ENCODE measurements at places on chromosomes 13 and 19. TPM values are rescaled to one million over a fixed set of nuclear protein-coding genes. Genes with fewer than 3 reads are reported as not detected.
A peak's percentile ranks its signal among the peaks of the same experiment; 100 is the strongest.

GRCh38 chr19:40612831-40613689 is 11.9 kb downstream of the LTBP4 start:
- peaks cover 50% of the 10 kb centered on the region for H3K27me3 ChIP-seq
- no peak overlapping the region for H3K27ac ChIP-seq
- H3K4me3 ChIP-seq, result peak overlapping the region; percentile 73
- H3K4me1 ChIP-seq, result peaks cover 10% of the 10 kb centered on the region
- H3K36me3 ChIP-seq, result peaks cover 5% of the 10 kb centered on the region

DNA sequence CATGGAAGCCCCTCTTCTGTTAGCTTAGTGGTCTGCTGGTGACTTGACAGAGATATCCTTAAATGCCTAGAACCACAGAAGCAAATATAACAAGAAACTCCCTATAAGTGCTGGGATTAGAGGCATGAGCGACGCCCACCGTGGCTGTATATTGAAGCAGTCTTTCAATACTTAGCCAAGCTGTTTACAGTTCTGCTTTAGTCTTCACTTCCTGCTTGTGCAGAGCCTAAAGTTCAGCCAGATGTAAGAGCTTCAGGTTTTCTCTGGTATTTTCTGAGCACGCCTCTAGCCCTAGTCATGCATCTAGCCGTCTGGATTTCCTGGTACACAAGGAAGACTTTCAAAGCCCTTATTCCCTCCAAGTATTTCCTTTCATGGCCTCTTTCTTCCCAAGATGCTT is 28.5 kb downstream of the TRPM4 start:
- H3K4me1 ChIP-seq, result no peaks in the 10 kb centered on the region
- no peak for DNase-seq
- no peaks in the 10 kb centered on the region for H3K27me3 ChIP-seq
- H3K36me3 ChIP-seq, result no peaks in the 10 kb centered on the region
- H3K4me3 ChIP-seq, result no peak overlapping the region

DNA sequence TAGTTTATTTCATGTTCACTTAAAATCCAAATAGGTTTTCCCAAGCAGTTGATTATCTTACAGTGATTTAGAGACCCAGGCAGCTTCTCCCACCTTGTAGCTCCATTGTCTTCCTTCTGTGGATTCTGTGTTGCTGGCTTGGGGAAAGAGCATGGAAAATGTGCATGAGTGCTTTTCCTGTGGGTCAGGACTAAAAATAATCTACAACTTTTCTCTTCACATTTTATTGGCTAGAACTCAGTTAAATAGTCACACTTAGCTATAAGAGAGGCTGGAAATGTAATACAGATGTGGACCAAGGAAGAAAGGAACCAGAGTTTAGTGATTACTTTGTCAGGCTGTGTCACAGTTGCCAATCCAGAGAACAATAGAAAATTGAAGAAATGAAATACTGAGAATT is 198.8 kb downstream of the NBEA start:
- no peak for DNase-seq
- no peak overlapping the region for H3K27ac ChIP-seq

DNA sequence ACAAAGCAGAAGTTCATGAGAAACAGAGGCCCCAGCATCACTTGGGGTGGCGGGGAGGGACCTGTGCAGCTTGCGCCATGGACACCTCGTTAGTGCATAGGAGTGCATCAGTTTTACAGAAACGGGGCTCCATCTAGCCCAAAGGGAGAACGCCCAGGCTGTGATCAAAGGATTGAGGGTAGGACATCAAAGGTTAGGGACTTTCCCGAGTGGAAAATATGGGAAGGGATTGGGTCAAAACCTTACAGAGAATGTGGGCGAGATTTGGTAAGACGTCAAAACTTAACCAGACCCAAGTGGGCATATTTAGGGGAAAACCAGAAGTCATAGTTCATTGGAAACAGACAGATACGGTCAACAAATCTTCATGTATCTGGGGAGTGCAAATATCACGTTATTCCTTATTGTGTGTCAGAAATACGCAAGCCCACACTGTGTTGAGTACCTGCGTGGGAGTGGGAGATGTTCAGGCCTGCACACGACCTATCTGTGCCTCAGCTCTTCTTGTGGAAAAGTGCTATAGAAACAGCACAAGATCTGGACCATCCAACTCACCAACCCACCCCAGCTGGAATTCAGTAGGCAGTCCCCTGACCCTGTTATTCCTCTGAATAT is 9.4 kb upstream of the GRAMD1A start:
- no peak overlapping the region for H3K4me3 ChIP-seq
- no peak overlapping the region for H3K27ac ChIP-seq
- no peak for DNase-seq
- no peaks in the 10 kb centered on the region for H3K27me3 ChIP-seq
- peaks cover 2% of the 10 kb centered on the region for H3K4me1 ChIP-seq

Gene KBTBD7
- total RNA-seq, result 24.7 TPM

Gene RETN
- total RNA-seq, result not detected

Gene STOML3
- 0.21 TPM for total RNA-seq
